GM04504 (cell line): ENCODE measurements at places on chromosomes 1 and 21.

DNA sequence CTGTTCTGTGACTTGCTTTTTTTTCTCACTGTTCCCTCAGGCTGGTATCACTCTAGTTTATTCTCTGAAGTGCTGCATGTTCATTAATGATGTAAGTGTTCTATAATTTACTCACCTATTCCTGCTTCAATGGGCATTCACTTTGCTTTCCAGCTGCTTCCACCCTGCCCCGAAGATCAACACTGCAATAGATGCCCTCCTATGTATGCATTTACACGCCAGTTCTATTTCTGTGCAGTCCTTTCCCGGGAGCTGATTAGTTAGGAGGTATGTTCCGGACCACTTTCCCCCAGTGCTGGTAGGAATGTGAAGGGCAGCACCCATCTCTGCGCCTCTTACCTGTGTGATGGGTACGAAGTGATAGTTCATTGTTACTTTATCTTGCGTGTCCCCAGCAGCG is 103.4 kb downstream of the DHRS3 start:
- DNase-seq = no peak

DNA sequence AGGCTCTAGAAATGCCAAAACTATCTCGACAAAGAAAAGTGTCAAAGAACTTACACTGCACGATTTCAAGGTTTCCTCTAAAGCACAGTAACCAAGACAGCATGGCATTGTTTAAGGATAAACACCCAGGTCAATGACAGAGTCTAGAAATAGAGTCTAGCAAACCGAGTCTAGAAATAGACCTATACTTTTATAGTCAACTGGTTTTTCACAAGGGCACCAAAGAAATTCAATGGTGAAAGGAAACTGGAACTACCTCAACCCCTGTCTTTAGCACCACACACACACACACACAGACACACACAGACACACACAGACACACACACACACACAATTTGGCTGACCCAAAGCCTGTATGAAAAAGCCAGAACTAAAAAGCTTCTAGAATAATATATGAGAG is 67.1 kb upstream of the PGBD5 start:
- DNase-seq = no peak

DNA sequence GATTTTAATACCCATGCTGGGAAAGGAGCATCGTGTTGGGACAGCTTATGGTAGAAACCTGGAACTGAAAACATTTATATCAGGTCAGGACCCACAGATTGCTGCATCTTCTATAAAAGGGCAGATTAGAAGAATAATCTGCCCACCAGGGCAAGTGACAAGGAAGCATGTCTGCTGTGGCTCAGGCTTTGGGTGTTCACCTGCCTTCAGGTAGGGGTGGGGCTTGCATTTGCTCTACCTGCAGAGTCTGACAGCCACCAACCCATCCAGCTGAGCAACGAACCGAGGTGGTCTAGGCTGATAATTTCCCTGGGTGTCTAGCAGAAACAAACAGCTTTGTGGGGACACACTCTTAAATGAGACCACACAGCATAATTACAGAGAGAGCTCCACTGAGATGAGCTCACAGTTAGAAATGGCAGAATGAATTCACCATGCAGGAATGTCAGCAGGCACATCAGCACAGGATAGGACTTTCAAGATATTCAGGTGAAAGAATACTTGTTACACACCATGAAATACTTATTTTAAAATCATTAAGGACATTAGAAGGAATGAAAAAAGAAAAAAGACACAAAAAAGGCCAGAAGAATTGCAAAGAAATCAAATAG is 36.1 kb upstream of the B3GALT5 start:
- DNase-seq = no peak

DNA sequence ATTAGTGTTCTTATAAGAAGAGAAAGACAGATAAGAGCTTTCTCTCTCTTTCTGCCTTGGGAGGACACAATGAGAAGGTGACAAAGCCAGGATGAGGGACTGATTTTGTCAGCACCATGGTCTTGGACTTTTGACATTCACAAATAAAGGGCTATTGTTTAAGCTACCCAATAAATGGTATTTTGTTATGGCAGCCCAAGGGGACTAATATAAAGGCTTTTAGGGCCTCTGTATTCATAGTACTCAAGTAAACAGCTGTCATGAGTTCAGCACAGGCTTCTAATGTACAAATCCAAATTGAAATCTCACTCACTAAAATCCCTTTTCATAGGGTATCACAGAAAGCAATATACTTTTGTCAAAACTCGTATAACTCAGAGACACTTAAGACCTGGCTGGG is 242.7 kb downstream of the FAF1 start:
- no peak for DNase-seq

- DNase-seq = no peak
Observed at GRCh38 chr1:238088560-238089290, 198.0 kb upstream of the ZP4 start.

GRCh38 chr1:15329104-15329820 is 80.4 kb upstream of the EFHD2 start:
- no peak for DNase-seq

DNA sequence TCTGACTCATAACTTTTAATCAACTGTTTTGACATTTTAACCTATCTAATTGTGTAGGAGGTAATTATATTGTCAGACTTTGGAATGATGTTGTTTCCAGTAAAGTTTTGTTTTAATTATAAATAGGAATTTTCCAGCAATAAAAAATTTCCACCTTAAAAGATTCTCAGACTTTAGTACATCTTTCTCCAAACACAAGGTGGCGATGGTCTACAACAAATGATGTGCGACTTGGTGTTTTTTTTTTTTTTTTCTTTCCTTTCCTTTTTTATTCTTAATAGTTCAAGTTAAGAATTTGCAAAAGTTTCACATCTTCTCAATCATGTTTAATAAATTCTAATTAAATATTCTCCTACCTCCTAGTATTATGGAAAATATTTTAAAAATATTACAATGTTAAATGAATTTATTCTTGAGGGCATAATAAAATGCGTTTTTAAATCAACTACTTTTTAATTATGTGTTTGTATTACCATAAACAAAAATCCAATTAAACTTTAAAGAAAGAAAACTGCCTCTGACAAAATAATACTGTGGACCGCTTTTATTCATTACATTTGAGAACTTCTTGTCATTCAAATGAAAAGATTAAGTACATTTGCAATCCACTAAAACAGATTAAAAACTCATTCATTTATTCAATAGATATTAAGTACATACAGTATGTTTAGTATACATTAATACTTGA is 4.4 kb upstream of the ADAMTS1 start:
- DNase-seq = no peak

GRCh38 chr1:175935566-175936115 is 192.2 kb upstream of the TNR start:
- no peak for DNase-seq

- DNase-seq = no peak
Observed at GRCh38 chr1:101276818-101277217, 40.0 kb downstream of the S1PR1 start.

GRCh38 chr1:182295697-182296096 is 95.9 kb downstream of the GLUL start:
- no peak for DNase-seq

- no peak for DNase-seq
Observed at GRCh38 chr21:39452970-39453342, 1.2 kb downstream of the SH3BGR start.

DNA sequence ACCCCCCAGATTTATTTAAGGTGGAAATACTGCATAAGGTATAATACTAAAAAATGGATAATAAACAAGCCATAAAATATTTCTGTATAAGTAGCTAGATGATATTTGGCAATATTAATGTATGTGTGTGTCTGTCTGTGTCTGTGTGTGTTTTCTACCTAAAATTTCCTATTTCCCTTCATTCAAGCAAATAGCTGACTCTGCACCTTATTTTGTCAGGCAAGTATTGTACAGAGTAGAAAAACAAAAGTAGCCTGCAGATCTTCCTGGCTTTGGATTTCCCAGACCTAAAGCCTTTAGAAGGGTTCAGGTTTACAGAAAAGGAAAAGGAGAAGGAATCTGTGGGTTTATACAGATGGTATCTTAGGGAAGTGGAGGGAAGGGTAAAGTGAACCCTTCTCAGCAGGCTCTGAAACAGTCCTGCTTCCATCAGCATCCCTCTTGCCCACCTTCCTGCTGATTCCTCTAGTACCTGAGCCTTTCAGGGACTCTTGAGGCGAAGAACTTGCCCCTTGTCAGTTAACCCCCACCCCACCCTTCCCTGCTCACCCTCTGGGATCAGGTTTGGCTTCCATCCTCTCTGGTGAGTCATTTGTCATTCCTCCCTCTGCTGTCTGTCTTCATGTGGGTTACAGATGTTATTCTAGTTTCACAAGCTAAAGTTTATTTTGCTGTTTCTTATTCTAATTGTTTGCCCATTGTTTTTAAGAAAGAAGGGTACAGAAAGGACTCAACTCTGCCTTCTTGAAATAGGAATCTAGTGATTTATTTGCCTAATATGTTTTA is 21.7 kb upstream of the RGS16 start:
- no peak for DNase-seq

DNA sequence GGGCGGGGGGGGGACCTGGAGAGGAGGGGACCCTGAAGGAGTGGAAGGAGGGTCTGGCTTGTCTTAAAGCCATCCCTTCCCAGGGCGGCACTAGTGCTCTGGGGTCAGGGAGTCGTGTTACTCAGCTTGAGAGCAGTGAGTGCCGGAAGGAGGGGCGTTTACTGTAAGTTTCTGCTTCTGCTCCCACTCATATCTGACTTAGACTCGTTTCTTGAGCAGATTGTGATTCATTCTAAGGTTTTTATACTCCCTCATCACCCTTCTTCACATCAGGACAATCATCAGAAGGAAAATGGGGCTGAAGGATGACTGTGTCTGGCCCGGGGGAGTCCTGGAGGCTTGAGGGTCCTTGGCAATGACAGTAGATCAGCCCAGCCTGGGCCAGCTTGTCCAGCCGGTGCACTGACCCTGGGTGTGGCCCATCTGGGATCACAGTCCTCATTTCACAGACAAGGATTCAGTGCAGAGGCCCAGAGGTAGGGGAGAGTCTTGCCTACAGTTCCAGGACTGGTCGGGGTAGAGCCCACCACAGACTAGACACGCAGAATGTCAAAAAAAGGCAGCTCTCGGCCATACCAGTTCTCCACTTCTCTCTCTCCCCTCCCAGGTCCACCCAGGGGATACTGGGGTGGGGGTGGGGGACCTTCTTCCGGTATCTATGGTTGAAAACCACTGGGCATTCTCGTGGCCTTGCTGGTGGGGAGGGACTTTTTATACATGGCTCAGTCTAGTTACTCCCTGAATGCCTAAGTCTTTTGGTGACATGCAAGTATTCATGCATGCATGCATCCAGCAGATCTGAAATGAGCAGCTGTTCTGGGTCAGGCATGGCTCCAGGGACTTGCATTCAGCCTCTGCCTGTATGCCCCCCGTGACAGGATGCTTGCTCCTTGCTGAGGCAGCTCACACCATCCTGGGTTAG is 5.1 kb downstream of the TNFRSF8 start:
- DNase-seq = no peak

- DNase-seq = no peak
Observed at GRCh38 chr1:95770581-95770980, 536.6 kb downstream of the RWDD3 start.

DNA sequence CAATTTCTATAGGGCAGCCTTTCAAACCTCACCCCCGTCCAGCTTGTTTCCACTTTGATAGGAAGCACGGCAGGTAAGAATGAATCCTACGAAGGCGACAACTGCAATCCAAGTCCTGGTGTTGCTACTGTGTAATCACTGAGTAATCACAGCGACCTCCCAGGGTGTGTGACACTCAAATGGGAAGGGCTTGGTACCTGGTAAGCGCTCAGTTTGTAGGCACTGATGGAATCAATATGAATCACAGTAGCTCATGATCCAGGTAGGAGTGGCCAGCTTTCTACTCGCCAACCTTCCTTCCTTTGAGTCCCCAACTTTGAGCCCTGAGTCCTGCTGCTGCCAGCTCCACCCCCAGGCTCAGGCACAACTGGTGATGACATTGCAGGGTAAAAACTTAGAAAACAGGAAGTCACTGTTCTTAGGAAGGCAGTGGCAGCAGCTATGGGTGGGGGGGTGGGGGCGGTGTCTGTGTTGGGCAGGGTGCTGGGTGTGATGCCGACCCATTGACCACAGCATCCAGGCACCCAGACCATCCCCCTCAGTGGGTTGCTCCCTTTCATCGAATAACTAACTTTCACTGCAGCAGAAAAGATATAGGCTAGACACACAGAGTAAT is 70.7 kb downstream of the CD247 start:
- no peak for DNase-seq

DNA sequence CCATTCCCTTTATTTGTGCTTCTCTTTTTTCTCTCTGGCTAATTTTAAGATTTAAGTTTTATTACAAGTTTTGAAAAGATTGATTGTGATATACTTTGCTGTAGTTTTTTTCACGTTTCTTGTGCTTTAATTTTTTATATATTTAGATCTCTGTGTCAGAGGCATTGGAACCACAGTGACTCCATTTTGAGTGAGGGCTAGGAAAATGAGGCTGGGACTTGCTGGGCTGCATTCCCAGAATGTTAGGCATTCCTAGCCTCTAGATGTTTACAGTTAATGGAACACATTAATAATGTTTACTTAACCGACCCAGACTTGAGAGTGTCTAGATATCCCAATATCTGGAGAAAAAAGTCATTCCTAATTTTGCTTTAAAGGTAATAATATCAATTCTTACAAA is 939.4 kb downstream of the BRINP3 start:
- DNase-seq = no peak

- DNase-seq = no peak
Observed at GRCh38 chr1:198535631-198536030, 4.8 kb downstream of the ATP6V1G3 start.
